ENCODE measurements at places on chromosomes 4 and X.
A peak's percentile ranks its signal among the peaks of the same experiment; 100 is the strongest.

DNA sequence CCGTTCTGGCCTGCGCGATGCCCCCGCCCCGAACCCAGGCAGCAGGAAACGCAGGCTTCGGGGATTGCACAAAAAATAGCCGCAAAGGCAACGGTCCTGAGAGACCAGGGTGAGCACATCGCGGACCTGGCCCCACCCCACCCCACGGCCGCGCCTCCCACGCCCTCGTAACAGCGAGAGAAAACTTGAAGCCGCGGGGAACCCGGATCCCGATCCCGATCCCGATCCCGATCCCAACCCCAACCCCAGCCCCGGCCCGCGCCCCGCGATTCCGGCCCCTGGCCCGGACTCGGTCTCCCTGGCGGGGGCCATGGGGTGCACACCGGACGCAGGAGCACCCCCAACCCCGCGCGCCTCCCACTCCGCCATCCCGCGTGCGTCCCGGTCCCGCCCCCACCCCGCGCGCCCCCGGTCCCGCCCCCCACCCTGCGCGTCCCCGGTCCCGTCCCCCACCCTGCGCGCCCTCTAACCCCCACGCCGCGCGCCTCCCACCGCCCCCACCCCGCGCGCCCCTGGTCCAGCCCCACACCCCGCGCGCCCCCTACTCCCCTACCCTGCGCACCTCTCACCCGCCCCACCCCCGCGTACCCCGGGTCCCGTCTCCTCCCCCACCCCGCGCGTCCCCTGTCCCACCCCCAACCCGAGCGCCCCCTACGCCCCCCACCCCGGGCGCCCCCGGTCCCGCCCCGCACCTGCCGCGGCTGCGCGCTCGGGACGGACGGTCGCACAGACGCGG is 29.0 kb downstream of the NOP14 start:
- no peak for DNase-seq

DNA sequence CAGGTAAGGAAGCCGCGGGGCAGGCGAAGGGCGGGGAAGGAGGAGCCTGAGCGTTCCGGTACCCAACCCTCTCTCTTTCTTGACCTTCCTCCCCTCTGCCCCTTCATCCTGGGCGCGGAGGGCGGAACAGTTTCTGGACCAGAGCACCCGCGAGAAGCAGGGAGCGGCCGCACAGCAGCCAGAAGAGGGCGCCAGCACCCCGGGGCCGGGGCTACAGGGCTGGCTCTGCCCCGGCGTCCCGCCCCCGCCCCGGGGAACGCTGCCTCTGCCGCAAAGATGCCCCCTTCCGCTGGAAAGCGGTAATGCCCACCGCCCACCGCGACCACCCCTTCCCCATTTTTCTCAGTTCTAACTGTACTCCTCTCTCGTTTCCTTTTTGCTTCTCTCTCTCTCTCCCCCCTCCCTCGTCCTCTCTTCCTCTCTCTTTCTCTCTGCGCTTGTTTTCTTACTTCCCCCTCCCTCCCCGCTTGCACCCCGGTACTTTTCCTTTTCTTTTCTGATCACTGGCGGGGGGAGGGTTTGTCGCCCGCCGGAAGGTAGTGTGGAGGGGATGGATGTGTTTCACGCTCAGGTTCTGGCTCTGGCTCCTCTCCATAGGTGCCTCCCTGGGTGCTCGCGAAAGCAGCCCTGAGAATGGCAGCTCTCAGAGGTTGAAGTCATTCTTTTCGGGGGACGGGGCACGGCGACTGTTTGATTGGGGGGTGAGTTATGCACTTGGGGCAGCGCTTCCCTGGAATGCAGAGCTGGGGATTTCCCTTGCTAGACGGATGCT is 13.1 kb upstream of the PRDM8 start:
- DNase-seq: peak; percentile 57

DNA sequence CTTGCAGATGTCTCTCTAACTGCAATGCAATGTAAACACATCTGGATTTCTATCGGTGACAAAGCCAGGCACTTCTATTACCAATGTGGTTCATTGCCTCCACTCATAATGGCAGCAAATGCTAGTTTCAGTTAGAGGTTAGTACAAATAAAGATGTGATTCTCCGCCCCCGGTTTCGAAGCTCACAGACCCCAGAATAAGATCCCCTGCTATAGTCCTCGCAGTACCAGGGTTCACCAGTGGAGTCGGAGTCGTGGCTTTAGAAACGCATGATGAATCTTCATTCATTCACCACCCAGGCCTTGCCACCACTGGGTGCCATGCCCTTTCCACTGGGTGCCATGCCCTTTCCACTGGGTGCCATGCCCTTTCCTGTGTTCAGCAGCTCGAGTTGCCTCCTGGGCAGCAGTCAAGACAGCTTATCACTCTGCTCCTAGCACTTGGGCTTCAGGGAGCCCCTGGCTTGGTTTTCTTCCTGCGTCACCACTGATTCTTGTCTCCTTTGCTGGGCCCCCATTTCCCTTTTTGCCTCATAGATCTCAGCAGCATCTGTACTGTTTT is 3.5 kb upstream of the NAA10 start:
- no peak for DNase-seq

DNA sequence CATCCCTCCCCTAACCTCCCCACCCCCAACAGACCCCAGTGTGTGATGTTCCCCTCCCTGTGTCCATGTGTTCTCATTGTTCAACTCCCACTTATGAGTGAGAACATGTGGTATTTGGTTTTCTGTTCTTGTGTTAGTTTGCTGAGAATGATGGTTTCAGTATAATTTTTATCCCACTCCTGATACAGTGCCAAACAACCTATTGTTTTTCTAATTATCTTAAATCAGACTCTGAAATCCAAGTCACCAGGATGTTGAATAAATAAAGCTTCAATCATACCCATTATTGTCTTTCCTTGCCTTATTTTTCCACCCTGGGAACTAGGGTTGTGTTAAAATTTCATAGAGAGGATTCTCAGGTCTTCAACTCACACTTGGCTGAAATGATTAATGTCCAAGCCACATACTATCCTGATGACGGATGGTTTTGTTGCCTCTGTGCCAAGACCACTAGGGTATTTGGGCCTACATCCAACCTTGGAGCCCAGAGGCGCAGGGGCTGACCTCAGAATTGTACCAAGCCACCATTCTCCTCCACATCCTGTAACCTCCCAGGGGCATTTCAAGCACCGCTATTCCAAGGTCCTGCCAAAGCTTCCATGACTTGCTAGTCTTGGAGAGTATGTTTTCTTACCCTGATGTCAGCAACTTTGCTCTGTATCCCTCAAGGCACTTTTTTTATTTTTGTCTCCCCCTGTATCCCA is 332.4 kb downstream of the ARHGAP24 start:
- no peak for DNase-seq

GRCh38 chr4:76250962-76251361 is 559 bp upstream of the FAM47E start:
- no peak for DNase-seq

GRCh38 chr4:118969359-118969758 is 80.7 kb downstream of the SYNPO2 start:
- DNase-seq: no peak

DNA sequence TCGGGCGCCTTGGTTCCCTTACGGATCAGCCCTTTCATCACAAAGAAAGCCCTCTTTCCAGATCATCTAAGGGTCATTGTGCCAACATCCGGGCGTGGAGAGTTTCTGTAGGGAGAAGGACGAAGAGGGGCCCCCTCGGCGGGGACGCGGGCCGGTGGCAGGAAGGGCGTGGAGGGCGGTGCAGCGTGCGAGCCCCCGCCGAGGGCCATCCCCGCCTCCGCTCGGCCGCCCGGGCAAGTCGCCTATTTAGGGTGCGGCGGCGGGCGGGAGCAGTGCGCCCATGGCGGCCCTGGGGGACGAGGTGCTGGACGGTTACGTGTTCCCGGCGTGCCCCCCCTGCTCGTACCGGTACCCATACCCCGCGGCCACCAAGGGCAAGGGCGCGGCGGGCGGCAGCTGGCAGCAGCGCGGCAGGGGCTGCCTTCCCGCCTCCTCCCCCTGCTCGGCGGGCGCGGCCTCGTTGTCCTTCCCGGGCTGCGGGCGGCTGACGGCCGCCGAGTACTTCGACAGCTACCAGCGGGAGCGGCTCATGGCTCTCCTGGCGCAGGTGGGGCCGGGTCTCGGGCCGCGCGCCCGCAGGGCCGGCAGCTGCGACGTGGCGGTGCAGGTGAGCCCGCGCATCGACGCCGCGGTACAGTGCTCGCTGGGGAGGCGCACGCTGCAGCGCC is at the start of gene ZAR1:
Gene ZAR1 (plus strand): TSS at position 241 of the 668 bp plus-strand sequence. CDS start 40 bp downstream, at position 281.
- no peak for DNase-seq

GRCh38 chrX:10496345-10496965 is 123.9 kb downstream of the MID1 start:
- DNase-seq: no peak

DNA sequence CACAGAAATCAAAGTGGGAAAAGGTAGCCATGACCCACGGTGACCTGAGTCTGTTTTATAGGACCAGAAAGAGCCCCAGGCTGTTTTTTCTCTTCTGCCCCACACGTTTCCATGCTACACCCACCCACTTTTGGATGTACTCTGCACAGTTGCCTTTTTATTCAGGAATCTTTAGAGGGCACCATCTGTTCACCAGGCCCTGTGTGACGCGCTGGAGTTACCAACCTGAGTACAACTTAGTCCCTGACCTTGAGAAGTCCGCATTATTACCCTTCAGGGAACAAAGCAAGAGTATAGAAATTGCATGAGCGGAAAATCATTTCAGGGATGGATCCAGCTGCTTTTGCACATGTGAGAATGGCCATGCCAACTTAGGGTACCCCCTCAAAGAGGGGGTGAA is 207.8 kb upstream of the GATB start:
- no peak for DNase-seq

DNA sequence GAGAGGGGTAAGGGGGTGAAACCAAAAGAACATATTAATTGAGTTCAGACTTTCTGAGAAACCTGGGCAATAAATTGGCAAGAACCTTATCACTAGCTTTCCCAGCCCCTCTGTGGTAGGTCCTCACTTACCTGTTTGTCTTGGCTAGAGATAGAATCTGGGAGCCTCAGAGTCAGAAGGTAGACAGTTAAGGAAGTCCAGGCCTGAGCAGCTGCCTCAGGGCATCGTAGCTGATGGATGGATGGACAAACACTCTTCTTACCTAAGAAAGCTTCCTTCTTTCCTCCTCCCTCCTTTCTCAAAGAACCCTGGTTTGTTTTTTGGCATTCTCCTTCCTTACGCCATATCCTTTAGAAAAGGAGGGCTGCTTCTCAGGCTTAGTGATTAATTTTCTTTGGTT is 24.4 kb downstream of the FRAS1 start:
- no peak for DNase-seq

DNA sequence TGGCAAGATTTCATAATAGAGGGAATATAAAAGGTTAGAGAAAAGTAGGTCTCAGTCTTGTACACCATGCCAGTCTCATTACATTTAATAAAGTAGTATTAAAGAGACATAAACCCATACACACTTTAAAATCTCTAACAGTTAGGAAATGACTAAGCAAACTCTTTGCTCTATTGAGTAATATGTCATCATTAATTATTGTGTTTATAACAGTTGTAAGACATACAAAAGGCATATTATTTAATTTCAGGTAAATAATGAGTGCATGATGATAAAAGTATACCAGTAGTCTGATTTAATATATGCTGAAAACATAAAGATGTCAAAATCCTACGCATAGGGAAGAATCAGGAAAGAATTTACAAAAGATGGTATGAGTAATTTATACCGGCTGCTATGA is 31.0 kb upstream of the FGG start:
- no peak for DNase-seq

GRCh38 chrX:150805736-150806135 is 92.7 kb downstream of the CD99L2 start:
- no peak for DNase-seq

GRCh38 chr4:71857713-71858451 is 74.0 kb upstream of the GC start:
- DNase-seq: no peak

Measured in DMS 273 treated with DMSO at 0.1 percent for 48 hours (cell line).